Stimulated activated CD4-positive, alpha-beta T cell treated with anti-CD3 and anti-CD28 coated beads, Interleukin-2, amount 100 ng/mL, for 4 hours (primary cell): ENCODE measurements at places on chromosomes 5 and 9.
A peak's percentile ranks its signal among the peaks of the same experiment; 100 is the strongest.

- no peak for DNase-seq
These were observed 38.7 kb upstream of the RAB3C start for GRCh38 chr5:58544195-58544594.

DNA sequence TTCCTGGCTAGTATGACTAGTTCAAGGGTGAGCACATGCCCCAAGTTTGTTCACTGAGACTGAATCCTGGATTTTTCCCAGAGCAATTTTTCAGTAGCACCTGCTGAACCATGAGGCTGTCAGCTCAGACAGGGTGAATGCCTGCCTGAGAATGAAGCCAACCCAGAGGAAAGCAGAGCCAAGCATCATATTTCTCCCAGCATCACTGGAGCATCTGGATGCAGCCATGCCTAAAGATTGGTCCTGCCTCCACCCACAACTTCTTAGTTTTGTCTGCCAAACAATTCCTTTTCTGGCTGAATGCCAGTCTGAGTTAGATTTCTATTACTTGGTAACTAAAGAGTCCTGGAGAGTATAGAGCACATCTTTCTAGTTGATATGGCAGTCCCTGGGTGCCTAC lies 343.6 kb downstream of the CSNK1G3 start:
- DNase-seq, result no peak

DNA sequence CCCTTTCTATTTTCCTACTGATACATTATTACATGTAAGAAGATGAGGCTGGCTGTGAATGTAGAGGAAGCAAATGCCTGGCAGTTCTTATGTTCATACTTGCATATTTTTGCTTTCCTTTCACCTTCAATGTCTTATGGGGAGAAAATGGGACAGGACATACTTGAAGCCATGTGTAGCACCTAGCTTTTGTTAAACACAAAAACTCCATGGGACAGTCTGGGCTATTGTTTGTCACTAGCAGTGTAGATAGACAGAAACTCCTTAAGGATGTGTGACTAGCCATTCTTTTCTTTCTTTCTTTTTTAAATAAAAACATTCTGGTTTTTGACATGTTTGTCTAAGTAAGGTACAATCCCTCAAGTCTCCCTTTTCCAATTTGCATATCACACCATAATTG lies 122.7 kb downstream of the ARL15 start:
- no peak for DNase-seq

GRCh38 chr5:41932770-41933169 lies 7.7 kb downstream of the FBXO4 start:
- no peak for DNase-seq

DNA sequence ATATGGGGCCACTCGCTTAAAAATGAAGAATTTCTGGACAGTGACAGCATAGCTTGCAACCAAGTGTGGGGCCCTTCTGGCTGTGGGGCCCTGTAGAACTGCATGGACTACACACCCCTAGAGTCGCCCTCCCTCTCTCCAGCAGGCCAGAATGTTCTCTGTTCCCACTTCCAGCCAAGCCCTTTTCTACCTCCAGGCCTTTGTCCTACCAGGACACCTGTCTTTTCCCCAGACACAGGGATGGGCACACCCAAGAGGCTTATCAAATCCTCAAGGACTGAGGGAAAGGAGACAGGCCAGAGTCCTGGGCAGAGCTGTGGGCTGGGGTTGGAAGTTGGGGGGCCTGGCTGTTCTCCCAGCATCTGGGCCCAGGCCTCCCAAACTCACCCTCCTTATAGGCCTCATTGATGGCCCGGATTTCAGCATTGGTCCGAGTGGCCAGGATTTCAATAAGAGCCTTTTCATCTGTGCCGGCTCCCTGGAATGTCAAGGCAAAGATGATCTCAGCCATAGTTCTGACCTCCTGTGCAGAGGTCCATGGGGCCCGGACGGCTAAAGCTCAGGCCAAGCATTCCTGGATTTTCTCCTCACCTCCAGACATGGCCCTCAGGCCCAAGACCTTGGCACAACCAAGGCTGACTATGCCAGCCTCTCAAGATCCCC lies 38.2 kb upstream of the TNIP1 start:
- no peak for DNase-seq

DNA sequence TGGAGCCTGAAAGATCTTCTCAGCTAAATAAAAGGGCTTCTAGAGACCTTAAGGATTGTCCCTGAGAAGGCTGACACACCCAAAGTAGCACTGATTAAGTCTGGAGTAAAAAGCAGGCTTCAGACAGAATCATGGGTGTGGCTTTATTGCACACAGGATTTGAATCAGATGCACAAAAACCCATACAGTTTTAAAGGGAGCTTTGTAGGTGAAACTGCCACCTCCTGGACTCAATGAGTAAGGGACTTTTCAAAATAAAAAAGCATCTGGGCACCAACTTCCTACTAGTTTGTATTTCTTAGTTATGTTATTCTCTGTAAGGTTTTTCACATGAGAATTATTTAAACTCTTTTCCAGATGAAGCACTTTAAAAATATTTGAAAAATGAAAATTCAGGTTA lies 129.4 kb downstream of the EDIL3 start:
- DNase-seq, result no peak

DNA sequence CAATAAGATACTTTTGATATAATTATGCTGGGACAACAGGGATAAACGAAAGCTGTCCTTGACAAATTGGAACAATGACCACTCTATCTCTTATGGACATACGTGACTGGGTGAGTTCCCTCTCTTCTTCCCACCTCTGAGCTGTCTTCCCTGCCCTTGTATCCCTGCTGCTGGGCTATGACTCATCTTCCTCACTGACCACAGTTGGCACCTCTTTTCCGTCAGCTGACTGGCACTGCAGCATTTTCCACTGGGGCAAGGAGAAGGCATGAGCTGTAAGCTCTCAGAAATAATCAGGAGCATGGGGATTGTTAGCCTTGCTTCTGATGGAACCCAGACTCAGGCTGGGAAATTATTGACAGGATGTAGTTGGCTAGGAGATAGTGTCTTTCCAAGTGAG lies 48.7 kb downstream of the PCSK1 start:
- no peak for DNase-seq

- DNase-seq, result no peak
These were observed at the start of gene PCDHGA5 for GRCh38 chr5:141363952-141364660. Gene PCDHGA5, plus strand, starts transcription at chr5:141364162. Its CDS starts 169 bp downstream, at chr5:141364331.

- DNase-seq, result no peak
These were observed 1.5 kb upstream of the PTGES2 start for GRCh38 chr9:128128836-128129590.

DNA sequence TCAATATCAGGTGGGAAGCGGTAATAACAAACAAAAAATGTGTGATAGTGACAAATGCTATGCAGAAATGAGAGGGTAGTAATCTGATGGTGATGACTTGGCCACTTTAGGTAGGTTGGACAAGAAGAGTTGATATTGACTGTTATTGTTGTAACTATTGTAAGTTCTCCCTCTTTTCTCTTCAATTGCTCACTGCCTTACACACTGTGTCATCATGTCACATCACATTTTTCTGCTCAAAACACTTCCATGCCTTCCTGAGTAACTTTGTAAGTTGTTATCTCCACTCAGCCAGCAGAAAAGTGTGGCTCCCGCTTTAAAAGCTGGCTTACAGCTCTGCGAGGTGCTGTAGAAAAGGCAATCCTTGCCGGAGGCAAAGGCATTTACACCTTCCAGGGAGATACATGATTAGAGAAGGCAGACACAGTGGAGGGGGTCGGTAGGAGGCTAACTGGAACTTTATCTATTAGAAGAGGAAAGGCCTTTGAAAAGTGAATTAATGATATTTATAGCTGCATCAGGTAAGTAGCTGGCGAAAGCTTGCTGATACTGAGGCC lies 85.2 kb upstream of the CLINT1 start:
- DNase-seq, result no peak

DNA sequence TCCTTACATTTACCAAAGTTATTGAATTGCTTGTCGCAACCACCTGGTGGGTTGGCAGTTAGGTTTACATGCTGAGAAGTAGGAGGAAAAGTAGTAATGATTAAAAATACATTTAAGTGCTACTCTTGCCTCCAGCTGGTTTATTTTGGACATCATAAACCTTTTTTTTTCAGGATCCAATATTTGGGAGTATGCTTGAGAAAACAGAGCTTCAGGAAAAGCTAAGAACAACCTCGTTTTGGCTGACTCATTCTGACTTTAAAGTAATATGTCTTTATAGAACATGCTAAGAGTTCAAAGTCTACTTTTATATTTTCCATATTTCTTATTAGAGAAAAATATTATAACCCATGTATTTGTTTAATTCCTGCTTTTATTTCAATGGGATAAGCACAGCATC lies 41.7 kb upstream of the BNC2 start:
- no peak for DNase-seq

- no peak for DNase-seq
These were observed 41.6 kb downstream of the ADAMTS2 start for GRCh38 chr5:179303451-179304200.

- no peak for DNase-seq
These were observed 754 bp downstream of the DCAF12 start for GRCh38 chr9:34125681-34126206.

GRCh38 chr5:64632251-64632650 lies 58.1 kb upstream of the SHISAL2B start:
- DNase-seq, result no peak

DNA sequence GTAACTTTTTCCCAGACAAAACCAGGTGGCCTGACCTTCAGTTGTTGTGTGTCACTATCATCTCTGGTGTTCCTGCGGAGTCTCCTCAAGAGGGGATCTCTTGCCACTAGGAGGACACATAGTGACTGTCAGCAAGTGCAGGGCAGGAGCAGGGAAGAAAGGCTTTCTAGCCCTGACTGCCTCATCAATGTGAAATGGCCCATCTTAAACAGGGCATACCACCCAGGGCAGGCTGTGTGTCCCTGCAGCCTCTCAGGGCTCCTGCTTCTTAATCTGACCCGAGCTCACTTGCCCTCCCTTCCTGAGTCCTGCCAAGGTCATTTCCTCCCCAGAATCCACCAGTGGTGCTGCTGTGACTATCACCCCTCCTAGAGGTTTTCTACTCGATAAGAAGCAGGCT lies 57.4 kb upstream of the SIMC1 start:
- no peak for DNase-seq

DNA sequence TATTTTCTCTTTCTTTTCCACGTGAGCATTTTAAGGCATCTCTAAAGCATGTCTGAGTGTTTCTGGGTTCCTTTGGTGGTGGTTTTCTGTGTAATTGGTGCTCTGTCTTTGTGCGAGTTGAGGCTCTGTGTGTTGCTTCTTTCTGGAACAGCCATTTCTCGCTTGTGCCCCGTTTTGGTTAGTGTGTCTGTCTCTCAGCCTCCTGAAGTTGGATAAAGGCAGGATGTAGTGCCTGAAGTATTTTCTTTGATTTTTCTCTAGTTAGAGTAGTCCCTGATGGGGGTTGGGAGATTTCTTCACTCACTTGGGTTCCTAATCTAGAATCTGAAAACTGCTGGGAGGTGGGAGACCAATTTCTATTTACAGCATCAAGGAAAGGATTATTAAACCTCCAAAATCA lies 129.7 kb upstream of the TMEM161B start:
- DNase-seq, result no peak

- no peak for DNase-seq
These were observed at the start of gene OR1L1 for GRCh38 chr9:122661416-122661815. Gene OR1L1, plus strand, starts transcription at chr9:122661716. Its CDS starts 0 bp downstream, at chr9:122661716.

GRCh38 chr5:76836585-76836984 lies 13.2 kb upstream of the S100Z start:
- no peak for DNase-seq

- DNase-seq, result peak; percentile 82
These were observed 984 bp upstream of the MRPS2 start for GRCh38 chr9:135499326-135500070.

- DNase-seq, result no peak
These were observed 997 bp downstream of the COL15A1 start for GRCh38 chr9:98944734-98945074.

DNA sequence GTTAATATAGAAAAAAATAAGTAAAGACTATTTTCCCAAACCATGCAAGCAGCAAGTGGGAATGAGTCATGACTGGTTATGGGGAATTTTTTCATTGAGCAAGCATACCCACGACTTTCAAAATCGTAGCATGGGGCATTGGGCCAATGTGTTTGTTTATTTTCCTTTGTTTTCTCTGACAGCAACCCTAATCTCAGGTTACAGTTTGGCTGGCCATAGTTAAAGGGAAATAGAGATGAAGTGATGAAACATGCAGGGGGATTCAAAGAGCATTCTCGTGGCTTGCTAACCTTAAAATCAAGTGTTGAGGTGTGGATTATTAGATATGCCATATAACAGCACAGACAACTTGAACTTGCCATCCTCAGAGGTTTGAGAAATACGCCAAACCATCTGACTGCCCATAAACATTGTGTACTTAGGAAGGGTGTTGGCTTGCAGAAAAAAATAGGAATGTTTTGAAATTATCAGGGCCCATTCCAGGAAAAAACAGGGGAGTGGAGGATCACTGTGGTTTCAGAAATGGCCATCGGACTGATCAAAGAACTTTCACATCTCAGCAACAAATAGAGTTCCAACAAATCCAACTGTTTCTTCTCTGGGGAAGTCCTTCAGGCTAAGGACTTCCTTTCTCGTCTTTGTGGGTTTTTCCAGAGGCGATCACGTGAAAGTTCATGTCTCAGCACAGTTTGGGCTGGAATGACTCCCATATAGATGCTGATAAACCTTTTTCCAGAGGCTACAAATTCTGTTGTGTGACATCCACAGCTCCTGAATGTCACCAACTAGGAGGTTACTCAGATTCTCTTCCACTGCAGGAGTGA lies 259.1 kb downstream of the SYK start:
- DNase-seq, result no peak

DNA sequence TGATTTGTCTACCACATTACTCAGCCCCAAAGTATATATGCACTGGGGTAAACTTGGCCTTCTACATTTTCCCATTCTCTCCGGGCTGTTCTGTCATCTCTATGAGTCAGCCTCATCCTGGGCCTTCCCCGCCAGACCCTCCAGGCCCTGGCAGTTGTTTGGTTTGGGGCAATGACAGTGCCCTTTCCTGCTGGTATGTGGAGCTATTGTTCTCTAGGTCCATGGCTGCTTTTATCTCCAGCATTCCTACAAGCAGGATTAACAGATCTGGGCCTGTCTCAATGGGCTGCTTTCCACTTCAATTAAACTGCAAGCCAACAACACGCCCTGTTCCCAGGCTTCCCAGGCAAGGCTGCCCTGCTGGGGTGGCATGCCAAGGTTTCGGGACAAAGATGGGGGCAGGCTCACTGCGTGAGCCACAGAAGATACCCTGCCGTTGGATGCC lies 136.4 kb downstream of the SLIT3 start:
- DNase-seq, result no peak
